ENCODE measurements at places on chromosomes 5 and 9.

- DNase-seq = no peak
These were observed 57.2 kb upstream of the DHFR start for GRCh38 chr5:80711938-80712337.

- DNase-seq = no peak
These were observed 10.7 kb upstream of the STK32A start for GRCh38 chr5:147223948-147224791.

DNA sequence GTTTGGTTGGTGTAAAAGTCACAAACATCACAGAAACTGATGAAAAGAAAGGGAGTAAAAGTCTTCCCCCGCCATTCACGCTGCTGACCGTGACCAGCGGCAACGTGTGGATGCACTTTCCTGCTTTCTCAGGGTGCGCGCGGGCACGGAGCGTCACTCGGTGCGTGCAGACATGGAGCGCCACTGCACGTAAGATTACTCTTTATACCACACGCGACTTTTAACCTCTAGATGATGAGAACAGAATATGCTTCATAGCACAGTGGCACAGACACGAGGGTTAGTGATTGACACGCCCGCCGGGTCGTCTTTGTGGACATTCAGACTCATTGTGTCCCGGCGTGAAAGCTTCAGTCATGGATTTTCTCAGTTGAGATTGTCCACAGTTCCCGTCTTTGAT lies 15.7 kb downstream of the CEP72 start:
- peak; percentile 47 for DNase-seq

- no peak for DNase-seq
These were observed 49.2 kb upstream of the PPP1R2B start for GRCh38 chr5:156800929-156801328.

DNA sequence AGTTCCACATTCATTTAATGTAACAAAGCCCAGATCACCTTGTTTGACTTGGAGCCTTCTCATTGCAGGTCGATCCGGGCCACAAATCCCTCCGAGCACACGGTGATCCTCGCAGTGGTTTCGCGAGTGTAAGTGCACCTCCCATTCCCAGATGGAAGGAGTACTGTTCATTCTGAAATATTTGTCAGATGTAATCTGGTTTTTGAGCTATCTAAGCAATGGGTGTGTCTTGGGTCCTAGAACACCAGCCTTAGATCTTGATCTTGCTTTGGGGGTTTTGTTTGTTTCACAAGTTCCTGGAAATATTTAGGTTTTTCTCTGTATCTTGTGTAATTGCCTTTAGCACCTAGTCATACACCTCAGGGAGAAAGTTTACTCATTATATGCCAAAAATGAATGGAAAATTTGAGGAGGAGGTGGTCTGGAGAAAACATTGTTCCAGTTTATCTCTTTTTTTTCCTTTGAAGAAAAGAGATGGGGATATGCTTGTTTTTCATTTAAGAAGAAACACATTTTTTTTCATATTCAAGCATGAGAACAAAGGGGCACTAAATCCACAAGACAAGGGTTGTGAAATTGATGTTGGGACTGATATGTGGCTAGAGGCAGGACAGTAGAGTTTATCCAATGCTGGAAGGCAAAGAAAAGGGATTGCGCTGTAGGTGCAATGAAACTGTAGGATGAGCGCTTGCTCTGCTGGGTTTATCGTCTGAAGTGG lies 118.6 kb downstream of the PDE8B start:
- DNase-seq = no peak

- no peak for DNase-seq
These were observed 10.6 kb upstream of the NR3C1 start for GRCh38 chr5:143413958-143414669.

GRCh38 chr9:134800791-134801339 lies 79.7 kb upstream of the FCN2 start:
- no peak for DNase-seq

GRCh38 chr9:129568560-129569501 lies 52.1 kb downstream of the C9orf50 start:
- DNase-seq = no peak

GRCh38 chr5:124738681-124739633 lies 7.5 kb downstream of the ZNF608 start:
- DNase-seq = no peak

GRCh38 chr5:174155706-174156105 lies 110.2 kb downstream of the NSG2 start:
- DNase-seq = no peak

GRCh38 chr5:52821901-52822300 lies 34.2 kb downstream of the ITGA1 start:
- DNase-seq = no peak

DNA sequence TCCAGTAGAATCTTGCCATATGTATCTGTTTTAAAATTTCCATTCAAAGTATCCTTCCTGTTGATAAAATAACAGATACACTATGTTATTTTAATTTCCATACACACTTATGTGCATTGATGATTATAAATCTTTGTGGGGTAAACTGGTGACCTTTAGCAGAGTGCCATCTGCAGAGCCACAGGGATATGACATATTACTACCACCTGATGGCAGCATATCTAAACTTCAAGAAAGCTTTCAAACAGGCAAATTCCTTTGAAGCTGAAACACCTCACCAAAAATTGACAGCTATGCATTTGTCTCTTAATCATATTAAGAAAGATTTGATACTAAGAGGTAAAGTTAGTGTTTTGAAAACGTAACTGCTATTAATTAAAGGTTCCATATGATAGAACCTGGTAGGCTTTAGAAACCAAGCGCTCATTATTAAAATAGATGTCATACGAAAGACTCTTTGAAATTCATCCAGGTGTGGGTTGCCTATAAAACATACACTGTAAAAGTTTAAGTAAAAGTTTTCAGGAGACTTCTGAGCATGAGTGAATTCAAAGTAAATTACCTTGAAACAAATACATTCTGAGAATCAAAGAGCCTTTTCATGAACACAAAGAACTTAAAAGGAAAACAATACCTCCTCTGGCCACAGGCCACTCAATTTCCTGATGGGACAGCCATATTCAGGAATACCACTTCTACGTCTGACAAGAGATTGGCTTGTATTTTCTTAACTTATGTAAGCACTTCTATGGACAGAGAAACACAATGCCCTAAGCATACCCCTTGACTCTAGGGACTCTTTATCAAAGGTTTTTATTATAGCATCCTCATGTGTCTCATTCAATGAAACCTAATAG lies 93.3 kb downstream of the KIAA0825 start:
- no peak for DNase-seq

DNA sequence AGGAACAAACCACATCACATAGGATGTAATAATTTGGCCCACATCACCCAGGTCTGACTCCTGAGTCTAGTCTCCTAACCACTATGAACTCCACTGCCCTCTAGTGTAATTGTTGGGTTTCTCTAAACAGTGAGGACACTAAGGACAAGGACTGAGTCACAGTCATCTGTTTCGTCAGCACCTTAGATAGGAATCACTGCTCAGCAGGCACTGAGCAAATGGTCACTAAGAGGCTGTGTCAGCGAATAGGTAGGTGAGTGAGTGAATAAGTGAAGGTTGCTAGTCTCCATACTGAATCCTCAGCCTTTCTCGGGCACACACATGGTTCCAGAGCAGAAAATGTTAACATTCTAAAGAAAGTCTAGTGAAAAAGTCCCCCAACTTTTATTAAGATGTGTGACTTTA lies 278.6 kb downstream of the SPOCK1 start:
- DNase-seq = no peak

DNA sequence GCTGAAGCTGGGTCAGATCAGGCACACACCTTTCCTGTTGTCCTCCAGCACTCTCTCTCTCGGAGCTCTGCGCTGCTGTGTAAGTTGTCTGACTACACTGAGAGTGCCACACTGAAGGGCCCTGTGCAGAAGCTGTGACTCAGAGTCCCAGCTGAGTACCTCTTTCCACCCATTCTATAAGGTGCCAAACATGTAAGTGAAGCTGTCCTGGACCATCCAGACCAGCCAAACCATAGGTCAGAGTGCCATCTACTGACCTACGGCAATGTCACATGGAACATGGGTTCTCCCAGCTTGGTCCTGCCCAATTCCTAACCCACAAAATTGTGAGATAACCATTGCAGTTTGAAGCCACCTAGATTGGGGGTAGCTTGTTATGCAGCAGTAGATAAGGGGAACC lies 68.2 kb downstream of the ADCY2 start:
- no peak for DNase-seq

DNA sequence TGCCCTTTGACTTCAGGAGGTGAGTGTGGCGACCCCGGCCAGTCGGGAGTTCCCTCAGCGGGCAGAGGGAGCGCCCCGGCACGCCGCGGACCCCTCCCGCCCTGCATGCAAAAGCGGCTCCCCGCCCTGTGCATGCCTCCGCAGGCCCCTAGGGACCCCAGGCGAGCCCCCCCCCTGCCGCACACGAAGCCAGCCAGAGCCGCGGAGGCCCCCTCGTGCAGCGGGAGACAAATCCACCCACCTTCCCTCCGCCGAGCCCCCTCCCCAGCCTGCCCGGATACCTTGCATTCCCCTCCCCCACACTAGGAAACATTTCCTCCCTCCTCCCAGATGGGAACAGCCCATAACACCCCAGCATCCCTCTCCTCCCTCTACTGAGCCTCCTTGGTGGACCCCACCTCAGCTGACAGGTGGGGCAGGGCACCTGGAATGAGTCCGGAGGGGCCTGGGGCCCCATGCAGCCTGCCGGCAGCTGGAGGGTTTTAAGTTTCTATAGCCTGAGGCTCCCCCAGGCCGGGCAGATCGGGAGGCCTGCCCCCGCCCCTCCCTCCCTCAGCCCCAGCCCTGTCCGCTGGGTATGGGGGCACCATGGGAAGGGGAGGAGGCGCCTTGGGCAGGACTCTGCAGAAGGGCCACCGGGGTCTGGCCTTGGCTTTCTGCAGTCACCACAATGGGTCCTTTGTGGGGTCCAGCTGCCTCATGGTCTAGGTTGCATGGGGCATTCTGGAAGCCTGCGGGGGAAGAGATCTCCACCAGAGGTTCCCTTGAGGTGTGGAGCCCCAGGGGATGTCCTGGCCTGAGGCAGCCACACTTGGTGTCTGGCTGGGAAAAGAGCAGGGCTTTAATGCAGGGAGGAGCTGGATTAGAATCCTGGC lies 601 bp downstream of the ERGIC1 start:
- no peak for DNase-seq

DNA sequence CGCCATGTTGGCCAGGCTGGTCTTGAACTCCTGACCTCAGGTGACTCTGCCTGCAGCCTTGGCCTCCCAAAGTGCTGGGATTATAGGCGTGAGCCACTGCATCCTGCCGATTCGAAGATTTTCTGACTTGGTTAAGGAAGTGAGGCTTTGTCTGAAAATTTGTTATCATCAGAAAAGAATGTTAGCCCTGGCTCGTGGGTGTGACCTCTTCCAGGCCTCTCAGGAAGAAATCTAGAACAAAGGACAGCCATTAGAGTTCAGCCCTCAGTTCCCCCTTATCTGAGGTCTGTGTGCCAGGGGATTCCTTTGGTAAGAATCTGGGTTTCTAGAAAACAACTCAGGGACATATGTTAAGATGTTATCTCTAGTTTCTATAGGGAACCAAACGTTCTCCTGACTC lies 6.2 kb downstream of the OR2S2 start:
- DNase-seq = no peak

- DNase-seq = no peak
These were observed 660.8 kb downstream of the TLE1 start for GRCh38 chr9:81028504-81028903.

DNA sequence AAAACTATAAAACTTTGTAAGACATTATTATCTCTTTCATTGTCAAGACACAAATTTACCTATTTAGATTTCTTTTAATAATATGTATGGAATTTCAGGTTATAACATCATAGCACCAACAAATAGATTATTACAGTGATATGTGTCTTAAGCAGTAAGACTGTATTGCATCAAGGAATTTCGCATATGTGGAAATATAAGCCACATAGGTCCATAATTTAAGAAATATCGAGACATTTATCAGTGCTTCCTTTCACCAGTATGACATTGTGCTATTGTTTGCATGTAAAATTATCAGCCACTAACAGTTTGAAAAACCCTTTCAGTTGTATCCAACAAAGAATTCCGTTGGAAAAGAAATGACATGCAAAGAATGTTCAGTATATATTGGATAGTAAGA lies 186.7 kb upstream of the RASA1 start:
- no peak for DNase-seq

DNA sequence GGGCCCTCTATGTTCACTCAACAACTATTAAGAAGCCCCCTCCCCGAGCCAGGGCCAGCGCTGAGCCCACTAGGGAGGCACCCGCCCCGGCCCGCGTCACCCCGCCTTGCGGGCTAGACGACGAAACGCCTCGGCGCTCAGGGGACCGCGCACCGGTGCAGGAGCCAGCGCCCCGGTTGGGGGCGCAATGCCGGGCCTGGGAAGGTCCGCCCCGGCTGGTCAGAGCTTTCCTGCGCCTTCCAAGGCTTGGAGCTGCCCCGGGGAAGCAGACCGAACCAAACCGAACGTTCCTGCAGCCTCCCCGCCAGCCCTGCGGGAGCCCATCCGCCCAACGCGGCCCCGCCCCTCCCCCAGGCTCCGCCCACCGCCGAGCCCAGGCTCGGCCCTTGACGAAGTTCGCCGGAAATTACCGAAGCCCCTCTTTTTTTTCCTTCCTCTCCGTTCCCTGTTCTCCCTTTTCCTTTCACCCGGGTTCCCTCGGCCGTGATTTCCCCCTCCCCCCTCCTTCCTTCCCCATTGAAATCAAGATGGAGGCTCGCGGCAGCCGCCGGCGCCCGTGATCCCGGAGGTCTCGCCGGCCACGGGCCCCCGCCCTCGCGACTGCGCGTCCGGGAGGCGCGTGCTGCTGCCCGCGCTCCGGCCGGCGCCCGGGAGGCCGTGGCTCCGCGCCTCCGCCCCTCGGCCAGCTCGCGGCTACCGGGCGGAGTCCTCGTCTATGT lies at the start of gene TRIO:
TSS of gene TRIO (plus strand) at position 516 of the 719 bp plus-strand sequence. CDS start 384 bp downstream, outside the sequence.
- DNase-seq = peak; percentile 92

DNA sequence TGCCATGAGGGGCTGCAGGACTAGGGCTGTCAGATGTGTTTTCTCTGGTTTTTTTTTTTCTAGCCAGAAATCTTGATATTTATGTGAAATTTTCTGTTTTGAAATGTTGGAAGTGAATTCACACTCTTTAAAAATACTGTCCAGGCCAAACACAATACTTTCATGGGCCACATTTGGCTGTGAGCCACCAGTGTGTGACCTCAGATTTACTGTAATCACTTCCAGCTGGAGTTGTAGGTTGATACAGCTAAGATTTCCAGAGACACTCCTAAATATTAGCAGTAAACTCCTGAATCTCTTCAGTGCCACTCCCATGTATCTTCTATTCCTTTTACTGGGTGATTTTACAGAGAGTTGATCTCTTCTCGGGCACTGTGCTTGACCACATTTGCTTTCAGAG lies 92.2 kb upstream of the CKMT2 start:
- no peak for DNase-seq

- no peak for DNase-seq
These were observed 106.1 kb upstream of the ALDH1B1 start for GRCh38 chr9:38286357-38286756.

GRCh38 chr5:16497546-16497945 lies 31.9 kb upstream of the ZNF622 start:
- no peak for DNase-seq

DNA sequence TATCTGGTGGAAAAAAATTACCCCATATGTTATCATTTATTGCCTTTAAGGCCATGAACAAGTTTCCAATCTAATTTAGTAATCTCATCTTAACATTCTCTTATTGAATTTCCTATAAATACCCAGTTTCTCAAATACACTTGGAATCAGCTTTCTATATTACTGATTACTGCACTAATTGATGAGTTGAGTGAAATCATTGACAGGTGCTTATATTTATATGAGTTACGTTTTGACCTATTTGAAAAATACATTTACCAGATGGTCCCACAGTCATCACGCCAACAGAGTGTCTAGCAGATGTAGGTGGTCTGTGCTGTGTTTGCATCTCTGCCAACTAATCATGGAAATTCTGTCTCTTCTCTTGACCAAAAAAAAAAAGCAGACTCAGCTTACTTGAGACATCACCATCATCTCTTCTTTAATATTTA lies 307.3 kb upstream of the NREP start:
- DNase-seq = no peak

GRCh38 chr9:16619914-16620520 lies 250.5 kb downstream of the BNC2 start:
- DNase-seq = no peak

Measured in RWPE2 (cell line).